ENCODE measurements at places on chromosomes 4 and X. TPM values are rescaled to one million over a fixed set of nuclear protein-coding genes. Genes with fewer than 3 reads are reported as not detected.

Gene TMEM154
- polyA plus RNA-seq: 210 TPM

Gene CEP135
- polyA plus RNA-seq: 12.5 TPM

Gene PRKG2
- 0.99 TPM for polyA plus RNA-seq

Gene GAB3
- polyA plus RNA-seq: 3.0 TPM

Gene SULT1B1
- 0.31 TPM for polyA plus RNA-seq

Gene FUNDC1
- 21.3 TPM for polyA plus RNA-seq

Gene CNGA1
- not detected for polyA plus RNA-seq

Gene ACTRT1
- polyA plus RNA-seq: not detected

Gene NDST3
- not detected for polyA plus RNA-seq

Gene NOCT
- polyA plus RNA-seq: 0.69 TPM

Gene NDUFA1
- polyA plus RNA-seq: 249 TPM

Gene RBM47
- 20.9 TPM for polyA plus RNA-seq

Gene ITGB1BP2
- not detected for polyA plus RNA-seq

Gene IL1RAPL2
- polyA plus RNA-seq: not detected

Gene TMEM47
- not detected for polyA plus RNA-seq

Gene ZNF711
- polyA plus RNA-seq: 3.7 TPM

Gene TLR1
- polyA plus RNA-seq: 33.2 TPM

All from IgD-negative memory B cell (primary cell).